Stimulated activated CD4-positive, alpha-beta T cell treated with anti-CD3 and anti-CD28 coated beads, Interleukin-1b, Interleukin-23, amount 100 ng/mL, for 1 hour (primary cell): ENCODE measurements at places on chromosomes 7 and 10.

GRCh38 chr10:18651324-18652007 lies at the start of gene NSUN6:
Gene NSUN6 (minus strand): TSS chr10:18651587. CDS start chr10:18651203, 384 bp downstream.
- DNase-seq: peak; percentile 80

GRCh38 chr7:22843681-22844309 lies 21.1 kb upstream of the TOMM7 start:
- no peak for DNase-seq

DNA sequence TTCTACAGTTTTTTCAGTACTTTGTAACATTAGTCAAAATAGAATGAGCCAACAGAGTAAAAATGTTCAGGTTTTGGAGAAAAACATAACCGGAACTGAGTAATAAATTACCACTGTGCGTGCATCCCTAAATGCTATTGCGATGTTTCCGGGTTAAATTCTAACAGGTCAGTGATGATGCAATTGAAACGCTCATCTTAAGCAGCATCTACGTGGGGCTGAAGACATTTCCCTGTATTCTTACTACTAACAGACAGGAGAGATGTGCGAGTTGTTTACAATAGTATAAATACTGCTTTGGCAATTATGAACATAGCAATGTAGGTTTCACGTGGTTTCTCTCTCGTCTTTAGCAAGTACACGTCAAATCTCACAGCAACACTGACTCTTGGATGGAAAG lies 149.4 kb downstream of the USP6NL start:
- no peak for DNase-seq

GRCh38 chr7:151315038-151315655 lies 26.5 kb upstream of the NUB1 start:
- peak; percentile 51 for DNase-seq

DNA sequence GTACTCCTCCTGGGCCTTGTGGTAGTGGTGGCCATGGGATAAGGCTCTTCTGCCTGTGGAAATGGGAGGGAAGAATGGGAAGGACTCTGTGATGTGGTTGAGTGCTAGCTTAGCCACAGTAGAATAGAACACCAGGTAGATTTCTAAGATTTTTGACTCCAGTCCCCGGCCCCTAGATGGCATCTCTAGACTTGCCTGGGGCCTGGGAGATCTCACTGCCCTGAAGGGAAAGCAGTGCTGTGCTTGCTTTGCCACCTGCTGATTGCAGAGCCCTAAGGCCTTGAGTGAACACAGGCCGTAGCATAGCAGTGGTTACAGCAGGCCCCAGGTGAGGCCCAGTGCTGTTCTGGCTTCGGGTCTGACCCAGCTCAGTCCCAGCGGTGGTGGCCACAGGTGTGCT lies 252.0 kb downstream of the TCF7L2 start:
- no peak for DNase-seq

- DNase-seq: no peak
Measured at GRCh38 chr7:137169282-137169698, 174.2 kb downstream of the PTN start.

DNA sequence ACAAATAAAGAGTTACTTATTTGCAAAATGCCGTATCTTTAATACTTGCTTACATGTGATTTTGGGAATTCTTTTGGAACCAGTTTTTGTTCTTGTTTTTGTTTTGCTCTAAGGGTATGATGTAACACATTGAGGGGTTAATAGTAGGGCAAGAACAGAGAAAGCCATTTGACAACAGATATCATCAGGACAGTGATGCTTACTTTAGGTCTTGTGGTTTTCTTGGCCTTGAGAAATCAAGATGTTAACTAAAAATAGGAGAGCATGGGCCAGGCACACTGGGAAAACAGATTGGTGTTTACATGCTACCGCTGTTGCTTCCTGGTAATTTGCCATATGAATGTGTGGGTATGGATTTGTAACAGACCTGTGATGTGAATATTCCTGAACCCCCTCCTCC lies 3.7 kb downstream of the SAMD8 start:
- no peak for DNase-seq

DNA sequence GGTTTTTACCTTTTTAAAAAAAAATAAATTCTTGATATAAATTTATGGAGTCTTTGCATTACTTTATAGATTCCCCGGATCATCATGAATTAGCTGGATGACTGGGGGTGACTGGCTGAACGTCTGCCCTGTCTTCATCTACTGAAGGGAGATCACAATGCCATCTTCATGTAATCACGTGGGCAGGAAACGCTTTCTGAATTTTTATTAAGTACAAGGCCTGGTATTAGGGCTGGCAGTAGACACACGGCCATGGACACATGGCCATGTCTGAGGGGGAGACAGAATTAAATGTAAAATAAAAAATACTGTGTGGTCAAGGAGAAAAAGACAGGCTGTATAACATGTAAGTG lies 111.2 kb downstream of the VIPR2 start:
- no peak for DNase-seq

DNA sequence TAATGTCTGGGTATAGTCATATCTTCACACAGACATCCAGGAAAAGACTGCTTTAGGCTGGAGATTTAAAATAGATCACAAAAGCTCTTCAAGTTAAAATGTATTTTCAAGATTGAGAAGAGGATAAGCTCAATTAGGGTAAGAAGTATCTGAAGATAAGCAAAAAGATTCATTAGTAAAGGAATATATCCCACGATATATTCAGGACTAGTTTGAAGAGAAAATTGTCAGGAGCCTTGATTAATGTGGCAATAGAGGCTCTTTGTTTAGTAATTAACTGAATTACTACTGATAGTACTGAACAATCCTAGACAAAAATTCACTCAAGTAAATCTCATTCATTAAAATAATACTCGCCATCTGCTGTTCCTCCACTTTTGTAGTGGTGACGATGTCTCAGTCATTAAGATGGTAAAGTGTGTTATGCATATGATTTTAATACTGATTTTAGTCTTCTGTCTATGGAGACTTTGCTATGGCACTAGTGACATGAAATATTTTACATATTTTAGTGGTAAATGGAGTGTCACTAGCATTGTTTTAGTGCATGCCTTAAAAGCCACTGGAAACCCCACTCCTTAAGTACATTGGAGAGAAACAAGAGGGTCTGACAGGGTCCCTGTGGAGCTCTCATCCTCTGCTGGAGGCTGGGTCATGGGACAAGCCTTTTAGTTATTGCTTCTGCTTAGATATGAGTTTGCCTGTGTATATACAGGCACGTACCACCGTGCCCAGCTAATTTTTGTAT lies 32.8 kb downstream of the INPP5F start:
- no peak for DNase-seq

GRCh38 chr7:154837087-154837486 lies 165.8 kb downstream of the PAXIP1 start:
- DNase-seq: no peak

DNA sequence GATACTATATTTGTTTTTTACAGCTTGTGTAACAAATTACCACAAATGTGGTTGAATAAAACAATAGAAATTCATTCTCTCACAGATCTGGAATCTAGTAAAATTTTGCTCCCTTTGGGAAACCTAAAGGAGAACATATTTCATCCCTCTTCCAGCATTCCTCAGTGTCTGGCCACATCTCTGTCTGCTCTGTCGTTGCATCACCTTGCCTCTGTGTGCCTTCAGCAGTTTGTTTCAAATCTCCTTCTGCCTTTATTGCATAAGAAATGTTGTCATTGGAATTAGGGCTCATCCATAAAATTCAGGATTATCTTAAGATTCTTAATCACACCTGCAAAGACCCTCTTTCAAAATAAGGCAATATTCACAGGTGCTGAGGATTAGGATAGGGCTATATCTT lies 14.5 kb downstream of the OR2A14 start:
- DNase-seq: no peak

DNA sequence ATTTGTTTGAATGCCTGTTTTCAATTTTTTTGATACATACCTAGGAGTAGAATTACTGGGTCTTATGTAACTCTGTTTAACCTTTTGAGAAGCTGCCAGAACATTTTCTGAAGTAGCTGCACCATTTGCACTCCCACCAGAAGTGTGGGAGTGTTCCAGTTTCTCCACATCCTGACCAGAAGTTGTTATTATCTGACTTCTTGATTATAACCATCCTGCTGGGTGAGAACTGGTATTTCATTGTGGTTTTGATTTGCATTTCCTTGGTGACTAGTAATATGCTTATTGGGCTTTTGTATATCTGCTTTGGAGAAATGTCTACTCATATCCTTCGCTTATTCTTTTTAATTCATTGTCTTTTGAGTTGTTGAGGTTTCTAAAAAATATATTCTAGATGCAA lies 117.2 kb upstream of the GLCCI1 start:
- DNase-seq: no peak

- DNase-seq: no peak
Measured at GRCh38 chr10:131889755-131890154, 11.1 kb upstream of the PPP2R2D start.

- DNase-seq: no peak
Measured at GRCh38 chr7:7321681-7322080, 139.3 kb downstream of the C1GALT1 start.

DNA sequence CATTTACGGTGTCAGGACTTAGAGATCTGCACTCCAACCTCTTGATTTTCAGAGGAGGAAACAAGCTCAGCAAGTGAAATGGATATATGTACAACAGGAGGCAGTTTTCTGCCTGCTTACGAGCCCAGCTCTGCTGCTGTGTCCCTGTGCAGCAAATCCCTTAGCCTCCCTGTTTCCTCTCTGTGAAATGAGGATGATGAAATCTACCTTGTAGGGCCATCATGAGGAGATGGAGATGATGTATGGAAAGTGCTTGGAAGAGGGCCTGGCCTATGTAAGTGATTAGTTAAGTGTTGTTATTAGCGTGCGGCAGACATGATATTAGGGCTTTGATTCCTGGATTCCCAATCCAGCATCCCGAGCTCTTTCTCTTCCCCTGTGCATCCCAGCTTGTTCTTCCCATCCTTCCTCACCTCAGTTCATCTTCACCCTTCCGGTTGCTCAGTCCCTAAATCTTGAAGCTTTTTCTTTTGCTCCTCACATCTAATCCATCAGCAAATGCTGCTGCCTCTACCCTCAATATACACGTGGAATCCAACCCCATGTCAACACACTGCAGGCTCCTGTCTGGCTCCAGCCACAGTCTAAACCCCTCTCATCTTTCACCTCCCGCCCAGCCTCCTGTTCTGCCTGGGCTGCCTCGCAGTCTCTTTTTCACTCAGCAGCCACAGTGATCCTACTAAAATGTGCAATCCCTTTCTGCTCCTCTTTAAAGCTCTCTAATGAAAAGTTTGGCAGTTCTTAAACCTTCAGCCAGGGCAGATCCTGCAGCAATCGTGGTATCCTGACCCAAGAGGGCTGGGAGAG lies 113.8 kb downstream of the MARCHF5 start:
- no peak for DNase-seq

DNA sequence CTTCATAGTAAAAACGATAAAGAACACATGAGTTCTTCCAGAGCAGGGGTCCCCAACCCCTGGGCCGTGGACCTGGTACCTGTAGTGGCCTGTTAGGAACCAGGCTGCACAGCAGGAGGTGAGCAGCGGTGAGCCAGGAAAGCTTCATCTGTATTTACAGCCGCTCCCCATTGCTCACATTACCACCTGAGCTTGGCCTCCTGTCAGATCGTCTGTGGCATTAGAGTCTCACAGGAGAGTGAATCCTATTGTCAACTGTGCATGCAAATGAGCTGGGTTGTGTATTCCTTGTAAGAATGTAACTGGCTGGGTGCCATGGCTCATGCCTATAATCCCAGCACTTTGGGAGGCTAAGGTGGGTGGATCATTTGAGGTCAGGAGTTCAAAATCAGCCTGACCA lies 229.5 kb downstream of the CNTNAP2 start:
- no peak for DNase-seq

GRCh38 chr10:124066126-124066700 lies 27.2 kb downstream of the CHST15 start:
- no peak for DNase-seq

GRCh38 chr10:102235598-102235920 lies 5.8 kb downstream of the PITX3 start:
- no peak for DNase-seq

DNA sequence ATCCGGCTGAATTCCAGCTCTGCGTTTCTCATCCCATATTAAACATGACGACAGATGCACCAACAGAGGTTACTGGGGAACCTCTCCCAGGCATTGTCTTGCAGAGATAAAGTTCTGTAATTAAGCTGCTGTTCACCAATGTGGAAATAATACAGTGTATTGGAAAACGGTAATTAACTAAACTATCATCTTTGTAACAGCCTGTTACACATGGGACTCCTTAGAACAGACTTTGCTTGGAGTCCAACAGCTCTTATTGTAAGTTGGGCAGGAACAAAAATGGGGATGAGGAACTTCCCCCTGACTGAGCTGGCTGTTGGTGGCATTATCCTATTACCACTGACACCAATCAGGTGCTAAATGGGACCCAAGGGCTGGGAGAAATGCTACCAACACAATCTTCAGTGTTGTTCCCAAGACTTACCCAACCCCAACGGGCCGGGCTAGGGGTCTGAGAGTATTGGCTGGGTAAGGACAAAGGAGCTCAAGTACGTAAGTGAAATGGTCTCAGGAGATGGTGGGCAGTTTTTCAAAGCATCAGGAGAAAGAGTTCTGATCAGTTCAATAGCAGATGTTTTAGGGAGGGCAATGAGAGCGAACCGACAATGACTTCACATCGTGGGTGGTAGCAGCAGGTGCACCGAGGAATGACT lies 759.4 kb downstream of the GRID1 start:
- no peak for DNase-seq

DNA sequence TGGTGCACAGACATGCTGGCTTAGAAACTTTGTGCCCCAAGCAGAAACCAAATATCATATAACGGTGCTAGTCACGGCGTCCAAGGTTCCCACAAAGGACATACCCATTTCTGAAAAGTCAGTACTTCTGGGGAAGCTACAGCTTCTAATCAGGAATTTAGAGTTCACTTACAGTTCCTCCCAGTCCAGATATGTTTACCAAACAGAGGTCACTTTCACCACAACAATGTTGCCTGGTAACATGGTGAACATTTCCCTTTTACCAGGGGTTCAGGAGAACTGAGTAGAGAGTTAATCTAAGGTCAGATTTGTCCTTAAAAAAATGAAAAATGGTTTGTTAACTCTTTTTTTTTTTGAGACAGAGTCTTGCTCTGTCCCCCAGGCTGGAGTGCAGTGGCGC lies 265.9 kb upstream of the MKLN1 start:
- no peak for DNase-seq

- no peak for DNase-seq
Measured at GRCh38 chr10:133144771-133145170, 15.2 kb upstream of the KNDC1 start.

- no peak for DNase-seq
Measured at GRCh38 chr7:74412603-74413002, 41.1 kb upstream of the GTF2IRD1 start.

DNA sequence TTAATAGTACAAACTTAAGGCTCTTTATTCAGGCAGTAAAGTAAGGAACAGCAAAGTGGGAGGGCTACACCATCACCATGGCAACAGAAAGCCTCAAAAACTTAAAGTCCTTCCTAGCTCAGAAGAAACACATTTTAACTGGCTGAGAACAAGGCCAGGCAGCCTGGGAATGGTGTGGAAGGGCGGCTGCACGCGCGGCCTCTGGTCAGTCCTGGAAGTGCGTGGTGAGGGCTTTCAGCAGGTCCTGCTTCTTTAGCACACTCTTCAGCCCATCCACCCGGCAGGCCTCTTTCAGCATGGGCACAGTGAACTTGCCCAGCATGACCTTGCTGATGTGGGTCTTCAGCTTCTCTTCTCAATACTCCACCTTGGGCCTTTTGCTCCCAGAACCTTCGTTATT lies 133.0 kb downstream of the CYP26A1 start:
- no peak for DNase-seq
